ENCODE measurements at places on chromosomes 3 and 15.

GRCh38 chr3:129360171-129360611, 68.2 kb downstream of the EFCAB12 start:
- DNase-seq = no peak

DNA sequence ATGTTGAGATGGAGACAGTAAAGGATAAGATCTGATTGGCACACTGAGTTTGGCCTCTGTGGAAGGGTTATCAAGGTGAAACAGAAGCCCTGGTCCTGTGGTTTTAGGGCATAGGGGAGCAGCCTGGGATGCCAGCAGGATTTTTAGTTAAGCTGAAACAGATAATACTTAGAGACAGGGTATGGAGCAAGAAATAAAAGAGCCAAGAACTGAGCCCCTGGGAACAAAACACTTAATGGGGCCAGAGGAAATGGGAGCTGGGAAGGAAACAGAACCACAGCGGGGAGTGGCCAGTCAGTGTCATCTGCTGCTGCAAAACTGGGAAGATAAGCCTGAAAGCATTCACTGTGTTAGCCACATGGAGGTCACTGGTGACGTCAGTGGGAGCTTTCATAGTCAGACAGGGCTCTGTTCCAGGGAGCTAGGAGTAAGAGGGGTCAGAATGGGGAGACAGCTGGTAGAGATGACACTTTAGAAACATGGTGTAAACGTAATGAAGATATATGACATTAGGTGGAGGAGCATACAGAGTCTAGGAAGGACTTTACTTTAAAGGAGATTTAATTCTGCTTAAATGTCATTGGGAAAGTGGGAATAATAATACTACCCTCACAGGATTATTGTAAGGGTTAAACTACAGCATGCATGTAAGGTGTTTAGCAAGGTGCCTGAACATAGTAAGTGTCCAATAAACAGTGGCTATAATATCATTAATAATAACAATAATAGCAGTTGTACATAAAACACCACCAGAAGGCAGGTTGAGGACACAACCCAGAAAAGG, 172.7 kb upstream of the CTNNB1 start:
- peak; percentile 60 for DNase-seq

DNA sequence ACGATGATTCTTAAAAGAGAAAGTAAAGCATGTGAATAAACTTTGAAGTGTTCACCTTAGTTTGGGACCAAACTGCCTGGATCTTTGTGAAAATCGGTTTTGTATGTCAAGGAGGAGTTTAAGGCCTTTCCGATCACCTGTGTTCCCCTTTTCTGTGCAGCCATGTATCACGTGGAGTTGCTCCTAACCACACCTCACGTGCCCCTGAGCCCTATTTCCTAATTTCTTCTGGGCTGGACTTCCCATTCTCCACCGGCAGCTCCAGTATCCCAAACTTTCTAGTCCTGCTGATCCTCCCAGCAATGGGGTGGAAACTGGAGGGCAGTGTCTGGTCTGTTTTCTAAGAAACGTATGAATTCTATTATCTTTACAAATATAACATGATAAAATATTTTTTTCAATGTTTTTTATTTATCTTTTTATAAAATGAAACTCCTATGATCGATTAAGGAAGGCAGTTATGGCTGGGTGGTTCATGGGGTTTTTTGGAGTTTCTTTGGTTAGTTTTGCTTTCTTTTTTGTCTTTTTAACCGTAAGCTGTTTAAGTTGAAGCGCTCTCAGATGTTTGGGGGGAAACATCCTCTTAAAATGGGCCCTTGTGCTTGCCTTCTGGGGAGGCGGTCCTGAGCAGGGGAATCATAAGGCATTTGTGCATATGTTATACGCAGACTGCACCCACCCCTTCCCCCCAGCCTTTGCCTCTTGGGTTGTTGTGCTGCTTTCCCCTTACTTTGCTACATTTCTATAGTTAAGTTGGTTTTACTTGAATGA, 43.6 kb upstream of the WWTR1 start:
- no peak for DNase-seq

DNA sequence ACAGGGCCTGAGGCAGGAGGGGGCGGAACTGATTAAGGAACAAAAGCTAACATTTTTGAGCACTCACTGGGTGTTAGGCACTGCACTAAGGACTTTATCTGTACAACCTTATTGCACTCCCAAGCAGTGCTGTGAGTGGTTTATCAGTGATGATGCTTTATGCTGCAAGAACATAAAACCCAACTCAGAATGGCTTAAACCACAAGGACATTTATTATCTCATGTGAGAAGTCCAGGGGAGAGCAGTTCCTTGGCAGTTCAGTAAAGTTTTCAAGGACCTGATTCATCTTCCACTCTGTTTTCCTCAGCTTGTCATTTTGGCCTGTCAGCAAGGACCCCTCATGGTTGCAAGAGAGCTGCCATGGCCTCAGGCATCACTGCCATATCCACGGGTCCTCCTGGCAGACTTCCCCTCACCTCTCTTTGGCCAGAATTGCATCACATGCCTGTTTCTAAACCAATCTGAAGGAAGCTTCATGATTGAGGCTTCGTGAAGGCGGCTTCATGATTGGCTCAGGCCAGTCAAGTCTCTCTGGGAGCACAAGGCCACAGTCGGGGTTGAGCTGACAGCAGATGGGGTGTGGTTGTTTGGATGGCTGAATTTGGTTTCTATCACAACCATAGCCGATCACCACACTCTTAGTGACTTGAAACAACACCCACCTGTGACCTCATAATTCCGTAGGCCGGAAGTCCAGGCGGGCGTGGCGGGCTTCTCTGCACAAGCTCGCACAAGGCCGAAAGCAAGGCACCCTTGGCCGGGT, 15.8 kb downstream of the EFCC1 start:
- DNase-seq = no peak

DNA sequence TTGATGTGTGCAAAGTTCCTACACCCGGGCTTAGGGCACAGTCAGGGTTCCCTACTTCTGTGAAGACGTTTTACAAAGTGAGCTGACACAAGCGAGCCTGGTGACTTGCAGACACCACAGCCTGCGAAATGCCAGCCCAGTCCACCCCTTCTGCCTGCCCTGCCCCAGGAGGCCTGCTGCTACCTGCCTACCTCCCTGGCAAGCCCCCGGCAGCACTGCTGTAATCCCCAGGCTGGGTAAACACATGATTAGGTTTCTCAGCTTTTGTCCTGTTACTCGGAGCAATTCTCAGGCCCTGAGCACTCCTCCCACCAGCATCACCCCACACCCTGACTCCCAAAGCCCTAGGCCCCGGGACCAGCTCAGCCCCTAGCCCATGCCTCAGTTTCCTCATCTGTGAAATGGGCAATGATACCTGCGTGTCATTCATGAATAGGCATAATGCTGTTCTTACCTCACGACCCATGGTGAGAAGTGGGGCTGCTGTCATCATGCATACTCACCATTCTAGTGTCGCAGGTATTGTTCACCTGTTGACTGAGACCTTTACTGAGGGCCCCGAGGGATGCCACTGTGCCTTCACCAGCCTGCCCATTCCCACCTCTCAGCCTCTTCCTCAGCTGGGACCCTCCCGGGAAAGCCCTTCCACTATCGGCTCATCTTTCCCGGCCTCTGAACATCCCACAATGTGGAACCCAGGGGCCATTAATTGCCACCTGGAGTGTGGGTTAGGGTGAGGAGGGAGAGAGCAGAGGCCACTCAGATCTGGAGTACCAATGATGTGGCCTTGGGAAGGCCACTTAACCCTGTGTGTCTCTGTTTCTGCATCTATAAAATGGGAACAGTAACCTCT, 31.5 kb upstream of the SLC6A6 start:
- DNase-seq = no peak

- DNase-seq = no peak
Measured at GRCh38 chr3:40287248-40287647, 22.3 kb upstream of the EIF1B start.

DNA sequence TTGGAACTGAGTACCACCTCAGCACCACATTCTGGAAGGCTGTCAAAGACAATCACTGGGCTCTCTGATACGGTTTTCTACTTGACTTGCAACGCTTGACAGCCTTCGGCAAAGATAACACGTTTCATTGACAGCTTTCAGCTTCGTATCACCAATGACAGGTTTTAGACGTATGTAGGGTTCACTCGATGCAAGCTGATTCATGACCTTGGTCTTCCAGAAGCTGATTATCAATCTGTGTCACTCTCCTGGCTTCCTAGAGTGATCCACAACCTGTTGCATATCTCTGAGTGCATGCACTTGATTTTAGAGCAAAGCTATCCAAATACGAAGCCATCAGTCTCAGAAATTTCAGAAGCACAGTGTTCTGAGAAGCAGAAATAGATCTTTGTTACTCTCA, 381.6 kb downstream of the FEZF2 start:
- no peak for DNase-seq

DNA sequence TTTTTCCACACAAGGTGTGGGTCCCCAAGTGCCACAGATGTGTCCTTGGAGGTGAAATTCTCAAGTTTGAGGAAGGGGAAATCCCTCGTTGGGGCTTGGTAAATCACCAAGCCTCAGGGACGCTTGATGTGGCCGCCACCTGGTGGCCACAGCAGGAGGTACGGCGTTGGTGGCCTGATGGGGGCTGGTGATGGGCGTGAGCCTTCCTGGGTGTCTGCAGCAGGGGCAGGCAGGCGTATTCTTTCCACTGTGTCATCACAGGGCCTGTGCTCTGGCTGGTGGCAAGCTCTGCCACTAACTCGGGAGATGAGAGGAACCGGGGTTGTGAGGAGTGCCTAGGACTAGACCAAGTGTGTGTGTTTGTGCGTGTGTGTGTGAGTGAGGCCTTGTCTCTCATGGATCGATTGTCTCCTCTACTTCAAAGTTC, 4.2 kb downstream of the ACOX2 start:
- DNase-seq = peak; percentile 26

DNA sequence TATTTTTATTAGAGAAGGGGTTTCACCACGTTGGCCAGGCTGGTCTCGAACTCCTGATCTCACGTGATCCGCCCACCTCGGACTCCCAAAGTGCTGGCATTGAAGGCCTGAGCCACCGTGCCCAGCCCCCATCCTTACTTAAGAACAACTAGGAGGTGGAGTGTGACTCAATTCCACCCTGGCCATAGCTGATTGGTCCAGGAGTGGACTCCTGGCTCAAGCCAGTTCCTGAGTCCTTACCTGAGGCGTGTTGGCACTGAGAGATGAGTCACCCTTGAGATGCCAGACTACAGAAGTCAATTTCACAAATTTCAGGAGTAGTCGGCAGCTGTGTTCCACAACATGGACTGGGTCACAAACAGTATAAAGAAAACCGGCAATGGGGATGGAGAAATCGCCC, 124.2 kb downstream of the SHQ1 start:
- no peak for DNase-seq

GRCh38 chr3:196949285-196949619, 6.9 kb upstream of the NCBP2 start:
- no peak for DNase-seq

DNA sequence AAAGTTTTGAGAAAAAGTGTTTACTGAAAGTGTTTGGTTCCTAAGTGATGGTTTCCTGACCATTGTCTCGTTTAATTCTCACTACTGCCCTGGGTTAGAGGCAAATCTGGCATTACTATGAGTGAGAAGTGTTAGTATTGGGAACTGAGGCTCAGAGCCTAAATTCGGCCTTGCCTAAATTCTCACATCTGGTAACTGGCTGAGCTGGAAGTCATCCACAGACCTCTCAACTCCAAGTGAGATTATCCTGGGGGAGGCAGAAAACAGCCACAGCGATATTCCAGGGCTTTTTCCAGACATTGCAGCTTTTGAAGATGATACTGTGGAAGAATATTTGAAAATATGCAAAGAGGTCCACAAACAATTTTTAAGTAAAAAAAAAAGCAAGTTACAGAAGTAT, 85.1 kb upstream of the TRA2B start:
- no peak for DNase-seq

- no peak for DNase-seq
Measured at GRCh38 chr3:144058713-144059112, 87.1 kb downstream of the DIPK2A start.

GRCh38 chr3:177361081-177361938, 164.0 kb upstream of the TBL1XR1 start:
- no peak for DNase-seq

Data from non-pigmented ciliary epithelial cell (primary cell).